Mesenchymal stem cell (in vitro differentiated cells and primary cell): ENCODE measurements at places on chromosomes 6 and 20.

DNA sequence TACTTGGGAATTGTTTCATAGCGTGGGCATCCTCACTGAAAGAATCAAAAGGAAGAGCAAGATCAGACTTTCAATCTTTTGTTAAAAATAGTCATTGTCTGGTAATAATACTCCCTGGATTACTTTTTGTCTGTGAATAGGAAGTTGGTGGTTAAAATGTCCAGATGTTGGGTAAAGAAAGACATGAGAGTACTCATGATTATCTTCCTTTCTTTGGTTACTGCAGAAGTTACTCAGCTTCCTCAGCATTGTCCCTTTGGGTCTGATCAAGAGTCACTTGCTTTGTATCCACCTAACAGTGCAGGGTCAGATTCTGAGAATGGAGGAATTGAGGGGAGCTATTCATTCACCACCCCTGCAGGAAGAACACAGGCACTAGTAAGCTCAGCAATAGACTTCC, 54.6 kb downstream of the RIN2 start:
- no peak for DNase-seq

GRCh38 chr6:157200611-157201010, 122.7 kb downstream of the TMEM242 start:
- DNase-seq = no peak

- no peak for DNase-seq
Observed at GRCh38 chr6:85594197-85594930, 706 bp upstream of the SNX14 start.

- no peak for DNase-seq
Observed at GRCh38 chr20:9507544-9508239, 6.7 kb upstream of the LAMP5 start.

- DNase-seq = no peak
Observed at GRCh38 chr6:6586167-6586566, 2.4 kb upstream of the LY86 start.

- DNase-seq = peak; percentile 81
Observed at GRCh38 chr6:33344701-33345697, 27.5 kb upstream of the ZBTB22 start.

DNA sequence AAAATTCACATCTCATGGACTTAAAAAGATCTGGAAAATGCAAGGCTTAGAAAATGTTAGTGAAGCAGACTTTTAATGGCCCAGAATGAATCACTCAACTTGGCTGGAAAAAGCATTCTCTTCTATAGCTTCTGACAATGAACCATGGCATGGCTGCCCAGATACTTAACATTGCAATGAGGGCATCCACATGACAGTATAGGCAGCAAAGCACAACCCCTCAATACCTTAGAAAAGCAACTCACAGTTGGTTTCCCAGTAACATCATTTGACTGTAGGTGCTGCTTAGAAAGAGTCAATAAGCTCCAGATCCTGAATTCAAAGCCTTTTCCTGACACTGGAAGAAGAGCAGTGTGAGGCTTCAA, 155.8 kb downstream of the EYA4 start:
- DNase-seq = no peak

DNA sequence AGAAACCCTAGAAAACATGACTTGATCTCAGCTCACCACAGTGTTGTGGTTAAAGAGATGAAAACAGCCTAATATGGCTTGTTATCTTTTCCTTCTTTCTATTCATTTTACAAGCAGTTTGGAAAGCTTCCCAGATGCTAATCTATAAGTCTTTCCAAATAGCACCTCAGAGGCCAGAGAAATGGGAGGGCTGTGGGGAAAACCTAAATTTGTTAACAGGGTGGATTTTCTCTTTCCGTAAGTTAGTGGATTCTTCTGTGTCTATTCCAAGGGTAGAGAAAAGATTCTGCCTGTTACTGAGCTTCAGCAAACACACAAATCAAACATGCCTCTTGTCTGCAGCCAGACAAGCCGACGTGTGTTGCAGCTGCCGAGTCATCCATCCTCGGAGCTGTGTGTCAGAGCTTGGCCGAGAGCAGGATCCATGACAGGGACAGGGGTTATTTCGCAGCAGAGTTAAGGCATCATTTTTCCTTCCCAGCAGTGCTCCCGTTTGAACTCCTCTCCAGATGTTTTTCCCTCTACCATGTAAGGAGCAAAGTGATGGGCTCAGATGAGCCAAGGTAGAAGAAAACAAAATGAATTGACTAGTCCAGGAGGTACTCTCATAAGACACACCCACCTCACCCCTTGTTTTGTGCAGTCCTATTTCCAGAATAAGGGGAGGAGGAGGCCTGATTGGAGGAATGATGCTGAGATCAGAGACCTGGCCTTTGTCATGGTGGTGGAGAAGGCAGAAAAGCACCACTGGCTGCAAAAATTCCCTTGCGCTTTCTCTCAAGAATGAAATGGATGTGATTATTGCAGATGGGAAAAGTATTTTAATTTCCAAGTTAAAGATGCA, 560.0 kb downstream of the C6orf118 start:
- DNase-seq = peak; percentile 13

DNA sequence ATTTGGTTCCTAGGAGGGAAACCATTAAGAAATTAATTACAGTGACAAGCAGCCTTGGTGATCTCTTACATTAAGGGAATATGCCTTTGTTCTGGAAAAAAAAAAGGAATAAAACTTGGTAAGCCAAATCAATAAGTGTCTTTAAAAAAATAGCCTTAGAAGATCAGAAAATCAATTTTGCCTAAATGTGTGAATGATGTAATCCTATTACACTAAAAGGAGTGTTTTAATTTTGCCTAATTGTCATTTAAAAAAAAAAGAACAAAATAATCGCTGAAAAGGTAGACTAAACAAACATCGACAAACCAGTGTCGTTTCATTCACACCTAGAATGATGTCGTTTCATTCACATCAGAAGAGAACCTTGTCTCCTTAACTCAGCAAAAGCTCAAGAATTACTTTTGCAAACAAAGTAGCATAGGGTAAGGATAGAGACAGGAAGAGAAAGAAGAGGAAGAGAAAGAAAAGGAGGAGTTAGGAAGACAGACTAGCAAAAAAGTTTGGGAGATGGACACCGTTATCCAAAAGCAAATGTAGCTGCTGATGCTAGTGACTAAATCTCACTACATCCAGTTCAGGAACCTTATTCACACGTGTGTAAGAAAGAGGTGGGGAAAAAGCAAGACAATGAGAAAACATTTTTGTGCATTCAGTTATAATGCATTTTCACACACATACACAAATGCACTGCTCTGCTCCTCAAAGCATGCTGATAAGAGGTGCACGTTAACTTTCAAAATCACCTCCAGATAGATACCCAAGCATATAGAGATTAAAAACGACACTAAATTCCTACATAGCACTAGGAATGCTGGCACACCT, 60.6 kb downstream of the HIVEP2 start:
- peak; percentile 18 for DNase-seq

- no peak for DNase-seq
Observed at GRCh38 chr6:161561908-161562307, 288.0 kb upstream of the AGPAT4 start.

DNA sequence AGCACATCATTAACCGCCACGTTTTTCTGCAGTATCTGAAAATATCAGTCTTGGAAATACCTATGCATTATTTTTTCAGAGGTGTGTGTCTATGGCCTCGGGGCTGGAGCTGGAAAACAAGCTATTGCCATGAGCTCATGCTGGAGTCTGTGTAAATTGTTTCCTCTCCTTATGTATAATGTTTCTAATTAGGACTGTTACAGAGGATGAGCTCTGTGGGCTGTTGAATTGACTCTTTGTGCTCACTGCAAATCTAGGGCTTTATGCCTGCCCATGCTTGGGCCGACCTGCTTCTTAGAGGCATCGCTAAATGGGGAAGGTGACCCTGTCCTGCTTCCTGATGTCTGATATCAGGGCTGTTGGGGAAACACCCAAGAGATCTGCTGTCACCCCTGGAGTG, 80.8 kb upstream of the SLC22A16 start:
- DNase-seq = no peak
